ENCODE measurements at places on chromosomes 2 and 18.

DNA sequence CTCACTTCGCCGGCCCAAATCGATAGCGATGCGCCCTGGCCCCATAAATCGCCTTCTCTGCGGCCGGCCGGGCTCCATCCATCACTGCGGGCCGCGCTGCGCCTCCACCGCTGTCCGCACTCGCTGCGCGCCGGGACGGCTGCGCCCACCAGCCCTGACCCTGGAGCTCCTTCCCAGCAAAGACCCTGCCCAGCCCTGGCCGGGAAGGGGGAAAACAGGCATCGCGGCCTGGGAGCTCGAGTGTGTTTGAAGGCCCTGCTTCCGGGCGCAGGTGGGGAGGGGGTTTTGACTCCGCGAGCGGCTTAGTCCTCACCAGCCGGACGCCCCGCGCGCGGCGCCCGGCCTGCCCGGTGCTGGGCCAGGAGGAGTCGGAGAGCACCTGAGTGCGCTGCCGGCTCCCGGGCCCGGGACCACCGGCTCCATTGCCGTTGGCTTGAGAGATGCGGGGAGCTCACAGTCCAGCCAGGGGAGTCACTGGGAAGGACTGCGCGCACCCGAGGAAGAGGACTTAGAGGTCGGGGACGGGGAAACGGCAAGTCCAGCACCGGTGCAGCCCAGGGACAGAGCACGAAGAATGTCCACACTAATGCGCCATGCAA is 1.1 kb downstream of the PAX8 start:
- no peak for DNase-seq

DNA sequence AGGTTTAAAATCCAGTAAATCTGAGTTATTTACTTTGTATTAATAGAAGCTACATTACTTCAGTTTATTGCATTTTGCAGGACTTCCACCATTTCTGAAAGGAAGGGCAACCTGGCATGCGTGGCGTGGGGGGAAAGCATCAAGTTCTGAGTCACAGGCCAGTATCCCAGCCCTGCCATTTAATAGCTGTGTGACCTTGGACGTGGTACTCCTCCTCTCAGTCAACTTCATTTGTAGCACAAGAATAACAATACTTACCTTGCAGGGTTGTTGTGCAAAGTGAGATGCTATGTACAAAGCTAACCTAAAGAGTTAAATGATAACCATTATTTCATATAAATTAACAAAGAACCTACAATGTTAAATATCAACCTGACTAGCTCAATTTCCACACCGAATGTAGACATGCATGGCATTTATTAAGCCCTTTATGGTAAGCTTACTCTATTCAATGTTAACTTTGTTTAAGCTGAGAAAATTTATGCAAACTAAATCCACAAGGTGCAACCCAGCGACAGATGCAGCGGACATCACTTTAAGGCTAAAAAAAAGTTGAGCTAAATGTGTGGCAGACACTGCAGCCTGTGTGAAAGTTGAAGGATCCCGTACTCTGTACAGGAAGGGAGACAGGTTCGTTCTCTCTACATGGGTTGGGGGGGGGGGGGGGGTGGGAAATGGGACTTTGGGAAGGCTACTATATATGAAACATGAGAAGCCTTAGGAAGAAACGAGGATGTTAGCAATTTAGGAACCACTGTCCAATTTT is 17.2 kb upstream of the STPG4 start:
- DNase-seq = no peak

DNA sequence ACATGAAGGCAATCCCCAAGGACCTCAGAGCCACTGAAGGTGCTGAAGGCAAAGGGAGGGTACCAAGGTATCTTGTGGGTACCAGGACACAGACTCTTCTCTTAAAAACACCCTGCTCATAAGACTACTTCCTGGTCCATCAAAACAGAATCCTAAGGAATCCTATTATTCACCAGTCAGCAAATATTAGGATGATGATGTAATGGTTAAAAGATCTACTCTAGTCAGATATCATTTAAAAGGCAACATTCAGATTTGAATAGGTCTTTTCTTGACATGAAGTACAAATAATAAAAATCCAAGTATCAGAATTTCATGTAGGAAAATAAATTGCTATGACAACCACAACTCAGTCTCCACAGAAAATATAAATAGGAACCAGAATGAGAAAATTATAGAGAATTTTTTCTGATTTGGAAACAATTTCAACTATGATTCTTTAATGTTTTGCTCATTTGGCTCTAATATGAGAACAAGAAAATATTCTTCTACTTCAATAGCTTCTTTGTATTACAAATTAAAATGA is 77.8 kb upstream of the ZNF397 start:
- DNase-seq = no peak

DNA sequence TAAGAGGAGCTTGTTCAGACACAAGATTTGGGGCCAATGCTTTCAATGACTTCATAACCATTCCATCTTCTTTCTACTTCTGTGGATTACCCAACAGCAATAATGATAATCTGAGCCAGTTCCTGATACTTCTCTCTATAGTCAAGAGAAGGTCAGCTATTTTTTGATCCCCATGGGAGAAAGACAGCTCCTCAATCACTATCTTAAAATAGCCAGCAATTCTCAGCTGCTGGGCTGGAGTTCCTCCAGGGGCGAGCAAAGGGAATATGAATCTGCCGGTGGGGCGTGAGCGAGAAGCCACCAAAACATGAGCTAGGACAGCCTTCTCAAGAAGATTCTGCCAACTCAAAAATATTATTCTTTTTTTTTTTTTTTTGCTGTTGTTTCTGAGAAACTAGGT is at the start of gene TMEM182:
Gene TMEM182 (plus strand): TSS at position 269 of the 400 bp plus-strand sequence. CDS start 187 bp downstream, outside the sequence.
- DNase-seq = no peak

- DNase-seq = no peak
These were observed 60.7 kb upstream of the ZNF532 start for GRCh38 chr18:58803978-58804377.

DNA sequence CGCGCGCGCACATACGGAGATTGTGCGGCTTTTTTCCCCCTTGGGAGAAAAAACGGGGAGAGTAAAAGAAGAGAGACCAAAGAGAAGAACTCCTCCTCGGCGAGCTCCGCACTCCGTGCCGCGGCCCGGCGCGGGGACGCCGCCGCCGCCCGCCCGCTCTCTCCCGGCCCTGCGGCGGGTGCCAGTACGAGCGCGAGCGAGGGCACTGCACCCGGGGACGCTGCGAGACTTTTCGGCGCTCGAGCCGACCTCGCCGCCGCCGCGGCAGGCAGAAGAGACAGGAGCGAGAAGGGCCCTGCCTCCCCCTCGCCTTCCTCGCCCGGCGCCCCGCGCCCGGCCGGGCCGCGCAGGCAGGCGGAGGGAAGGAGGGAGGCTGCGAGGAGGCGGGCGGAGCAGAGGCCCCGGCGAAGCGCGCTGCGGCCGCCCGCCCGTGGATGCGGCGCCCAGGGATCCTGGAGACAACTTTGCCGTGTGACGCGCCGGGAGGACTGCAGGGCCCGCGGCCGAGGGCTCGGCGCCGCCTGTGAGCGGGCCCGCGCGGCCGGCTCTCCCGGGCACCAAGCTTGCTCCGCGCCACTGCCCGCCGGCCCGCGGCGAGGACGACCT is 857 bp upstream of the INHBB start:
- DNase-seq = no peak

DNA sequence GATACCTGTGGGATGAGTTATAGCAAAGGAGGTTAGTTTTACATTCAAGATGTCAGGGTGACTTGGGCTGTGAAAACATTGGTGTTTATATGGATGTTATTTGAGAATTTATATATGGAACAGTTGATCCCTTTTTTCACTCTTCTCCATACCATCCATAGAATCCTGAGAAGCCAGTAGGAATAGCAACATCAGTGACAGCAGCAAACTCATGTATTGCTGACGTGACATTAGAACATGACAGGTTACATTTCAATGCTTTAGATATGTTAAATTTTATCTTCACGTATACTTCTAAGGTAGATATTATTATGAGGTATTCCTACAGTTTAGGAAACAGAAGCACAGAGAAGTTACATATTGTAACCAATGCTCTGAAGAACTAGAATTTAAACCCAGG is 745.2 kb upstream of the GCFC2 start:
- DNase-seq = no peak

GRCh38 chr2:234111523-234111922 is 61.0 kb downstream of the SPP2 start:
- DNase-seq = no peak

GRCh38 chr2:236177967-236178889 is 10.0 kb upstream of the GBX2 start:
- DNase-seq = peak; percentile 93

DNA sequence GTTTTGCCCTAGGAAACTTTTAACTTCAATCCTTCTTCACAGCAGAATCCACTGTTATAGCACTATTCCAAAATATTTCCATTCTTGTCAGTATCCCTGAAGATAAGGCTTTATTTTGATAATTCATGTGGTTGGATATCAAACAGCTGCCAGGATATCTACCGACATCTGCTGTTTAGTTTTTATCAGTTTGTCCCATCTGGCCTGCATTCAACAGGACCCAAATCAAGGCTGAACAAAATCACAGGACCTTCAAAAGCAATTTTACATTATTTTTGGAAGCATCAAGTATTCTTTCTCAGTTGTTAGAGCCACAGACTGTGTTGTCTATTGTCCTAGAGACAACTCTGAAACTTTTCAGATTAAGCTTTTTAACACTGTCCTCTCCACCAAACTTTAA is 429.0 kb upstream of the PIK3C3 start:
- no peak for DNase-seq

DNA sequence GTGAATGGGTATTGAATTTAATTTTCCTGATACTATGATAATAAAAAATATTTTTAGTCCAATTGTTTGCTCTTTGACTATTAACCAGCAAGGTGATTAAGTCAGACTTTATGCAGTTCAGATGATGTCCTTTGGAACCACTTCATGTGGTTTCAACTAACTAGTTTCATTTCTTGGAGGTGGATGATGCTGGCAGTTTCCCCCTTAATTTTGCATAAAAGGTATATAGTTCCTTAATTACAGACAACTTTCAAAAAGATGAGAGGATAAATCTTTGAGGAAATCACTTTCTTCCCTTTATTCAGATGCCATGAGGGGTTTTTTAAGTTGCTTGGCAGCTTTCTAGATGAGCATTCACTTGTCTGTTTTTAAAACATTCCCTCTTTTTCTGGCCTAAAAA is 223.1 kb downstream of the PHLPP1 start:
- DNase-seq = no peak

DNA sequence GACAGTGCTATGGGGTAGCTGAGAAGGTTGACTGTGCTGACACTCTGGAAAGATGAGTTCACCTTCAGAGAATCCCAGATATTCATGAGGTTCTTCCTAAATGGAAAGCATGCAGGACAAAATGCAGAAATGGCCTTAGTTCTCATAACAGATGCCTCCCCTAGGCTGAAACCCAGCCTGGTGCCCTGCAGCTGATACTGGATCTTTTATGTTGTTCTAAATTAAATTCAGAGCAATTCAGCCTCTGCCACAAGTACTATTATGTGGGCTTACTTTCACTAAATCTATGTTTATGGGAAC is 172.0 kb upstream of the SERPINE2 start:
- DNase-seq = no peak

GRCh38 chr2:135169900-135170753 is 118.0 kb downstream of the RAB3GAP1 start:
- DNase-seq = no peak

DNA sequence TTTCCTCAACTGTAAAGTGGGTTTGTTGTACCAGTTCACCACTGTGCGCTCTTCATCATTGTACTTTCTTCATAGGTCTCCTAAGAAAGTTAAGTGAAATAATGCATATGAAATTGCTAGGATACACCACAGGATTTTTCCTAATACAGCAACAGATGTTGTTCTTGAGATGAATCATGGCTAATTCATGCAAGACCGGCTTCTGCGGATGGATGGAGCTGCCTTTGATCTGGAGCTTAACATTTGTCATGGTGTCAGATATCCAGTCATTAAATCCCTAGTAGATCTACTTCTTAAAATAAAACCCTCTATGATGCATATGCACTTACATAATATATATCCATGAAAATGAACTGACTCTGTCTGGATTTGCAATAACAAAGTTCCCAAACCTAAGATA is 114.1 kb downstream of the COL6A3 start:
- no peak for DNase-seq

- DNase-seq = no peak
These were observed 86.9 kb downstream of the EIF2AK3 start for GRCh38 chr2:88540346-88540745.

GRCh38 chr2:16225545-16225944 is 285.2 kb downstream of the MYCN start:
- DNase-seq = no peak

DNA sequence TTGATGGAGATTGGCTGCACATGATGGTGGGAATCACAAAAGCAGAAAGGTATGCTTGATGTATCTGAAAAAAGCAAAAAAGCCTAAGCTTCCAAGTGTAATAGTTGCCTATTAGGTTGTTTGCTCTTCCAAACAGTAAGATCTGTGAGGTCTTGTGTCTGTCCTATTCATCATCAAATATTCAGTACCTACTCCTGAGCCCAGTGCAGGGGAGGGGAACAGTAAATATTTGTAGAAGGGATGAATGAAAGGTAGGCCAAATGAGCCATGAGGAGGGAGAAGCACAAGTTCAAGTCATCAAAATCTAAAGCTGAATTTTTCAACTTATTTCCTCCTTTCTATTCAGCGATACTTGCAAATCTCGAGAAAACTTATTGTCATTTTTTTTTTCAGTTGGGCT is 153.2 kb upstream of the ETAA1 start:
- DNase-seq = no peak

DNA sequence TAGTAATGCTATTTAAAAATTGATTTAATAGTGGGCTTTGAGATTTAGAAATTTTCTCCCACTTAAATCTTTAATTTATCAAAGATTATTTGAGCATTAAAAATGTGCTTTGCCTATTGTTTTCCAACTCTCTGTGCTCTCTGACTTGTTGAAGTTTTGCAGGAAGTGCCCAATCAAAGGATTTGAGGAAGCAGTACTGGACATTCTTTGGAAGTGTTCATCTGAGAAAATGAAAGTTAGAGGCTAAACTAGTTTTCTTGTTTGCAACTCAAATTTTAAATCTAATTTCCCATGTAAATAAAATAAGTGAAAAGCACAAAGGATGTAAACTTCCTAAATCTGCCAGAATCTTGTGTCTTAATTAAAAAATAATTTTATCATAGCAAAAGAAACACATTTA is 89.1 kb downstream of the CAMKMT start:
- DNase-seq = no peak
